Activated CD8-positive, alpha-beta memory T cell treated with anti-CD3 and anti-CD28 coated beads, Interleukin-2, amount 10 ng/mL, durations not matched to agents 7 days and 5 days (primary cell): ENCODE measurements at places on chromosomes 16 and 17. TPM values are rescaled to one million over a fixed set of nuclear protein-coding genes. Genes with fewer than 3 reads are reported as not detected.
A peak's percentile ranks its signal among the peaks of the same experiment; 100 is the strongest.

GRCh38 chr17:59914274-59914854, 21.4 kb downstream of the RPS6KB1 start:
- DNase-seq = no peak

- peak; percentile 94 for DNase-seq
These were observed 58.8 kb upstream of the GSE1 start for GRCh38 chr16:85554114-85554888.

- no peak for DNase-seq
These were observed 63.0 kb downstream of the RMI2 start for GRCh38 chr16:11408216-11408615.

DNA sequence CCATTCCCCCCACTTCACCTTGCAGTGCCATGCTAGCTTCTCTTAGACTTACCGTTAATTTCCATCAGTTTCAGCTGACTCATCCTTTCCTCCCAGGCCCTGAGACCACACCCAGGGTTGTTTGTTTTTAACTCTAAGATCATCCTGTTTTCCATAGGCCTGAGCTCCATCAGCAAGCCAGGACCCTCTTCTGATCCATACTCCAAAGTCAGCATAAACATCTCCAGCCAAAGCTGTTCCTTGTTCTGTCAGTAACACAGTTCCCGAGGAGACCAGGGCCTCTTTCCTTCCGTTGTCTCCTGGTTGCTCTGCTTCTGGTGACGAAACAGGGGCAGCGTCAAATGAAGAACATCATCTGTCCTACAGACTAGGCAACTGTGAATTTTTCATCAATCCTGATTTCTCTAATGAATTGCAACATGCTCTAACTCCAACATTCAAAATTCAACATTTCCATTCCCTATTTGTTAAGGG, 83.8 kb upstream of the HNF1B start:
- no peak for DNase-seq

- DNase-seq = no peak
These were observed at the start of gene MSLN for GRCh38 chr16:760545-761343. Gene MSLN, plus strand, starts transcription at chr16:760734. Its CDS starts 1,947 bp downstream, at chr16:762681.

- no peak for DNase-seq
These were observed 144.4 kb downstream of the ZNF18 start for GRCh38 chr17:11852912-11853311.

GRCh38 chr16:56332464-56333079, 92.8 kb downstream of the AMFR start:
- no peak for DNase-seq

GRCh38 chr16:3654249-3654991, at the start of gene DNASE1:
Gene DNASE1, plus strand, starts transcription at chr16:3654691. Its CDS starts 683 bp downstream, at chr16:3655374.
- DNase-seq = peak; percentile 76

GRCh38 chr16:65312795-65313194, 190.9 kb upstream of the CDH11 start:
- DNase-seq = no peak

- no peak for DNase-seq
These were observed 7.3 kb downstream of the PNMT start for GRCh38 chr17:39675390-39676082.

DNA sequence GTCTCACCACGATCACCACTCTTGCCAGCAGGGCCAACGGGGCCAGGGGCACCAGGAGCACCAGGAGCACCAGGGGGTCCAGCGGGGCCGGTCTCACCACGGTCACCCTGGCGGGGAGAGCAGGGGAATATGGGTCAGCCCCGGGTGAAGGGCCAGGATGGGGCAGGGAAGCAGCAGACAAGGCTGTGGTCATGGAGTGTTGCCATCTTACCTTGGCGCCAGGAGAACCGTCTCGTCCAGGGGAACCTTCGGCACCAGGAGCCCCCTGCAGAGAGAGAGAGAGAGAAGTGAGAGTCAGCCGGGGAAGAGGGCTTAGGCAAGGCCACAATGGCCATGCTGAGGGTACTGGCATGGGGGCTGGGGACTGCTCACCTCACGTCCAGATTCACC, 12.9 kb downstream of the COL1A1 start:
- no peak for DNase-seq

DNA sequence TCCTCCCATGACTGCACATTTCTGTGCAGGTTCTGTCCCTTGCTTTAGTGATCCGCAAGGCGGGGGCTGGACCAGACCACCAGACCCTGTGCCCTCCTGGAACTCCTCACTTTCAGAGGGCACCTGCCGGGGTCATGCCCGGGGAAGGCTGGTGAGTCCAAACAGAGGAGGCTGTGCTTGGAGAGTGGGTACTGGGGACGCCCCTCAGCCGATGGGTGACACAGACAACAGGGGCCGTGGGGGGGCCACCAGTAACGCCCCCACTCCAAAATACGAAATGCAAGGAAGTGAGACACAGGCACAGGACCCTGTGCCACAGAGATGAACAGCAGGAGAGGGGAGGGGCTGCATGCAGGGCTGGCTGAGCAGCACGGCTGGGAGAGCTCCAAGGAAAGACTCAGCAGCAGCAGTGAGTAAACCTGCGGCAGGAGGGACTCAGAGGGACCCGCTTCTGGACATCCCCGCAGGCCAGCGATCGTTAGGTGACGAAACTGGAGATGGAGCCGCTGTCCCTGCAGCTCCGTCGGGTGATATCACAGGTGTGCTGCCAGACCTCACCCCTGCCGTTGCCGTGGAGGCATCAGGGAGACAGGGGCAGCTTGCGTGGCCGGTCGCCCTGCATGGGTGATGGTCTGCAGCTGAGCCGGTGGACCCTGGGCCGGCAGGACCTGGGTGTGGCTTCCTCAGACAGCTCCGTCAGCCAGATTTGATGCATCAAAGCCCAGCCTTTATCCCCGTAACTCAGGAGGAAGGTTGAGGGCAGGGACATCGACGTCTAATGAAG, 71.2 kb upstream of the GNG13 start:
- DNase-seq = no peak

GRCh38 chr17:35791681-35792350, 3.6 kb downstream of the MMP28 start:
- no peak for DNase-seq

DNA sequence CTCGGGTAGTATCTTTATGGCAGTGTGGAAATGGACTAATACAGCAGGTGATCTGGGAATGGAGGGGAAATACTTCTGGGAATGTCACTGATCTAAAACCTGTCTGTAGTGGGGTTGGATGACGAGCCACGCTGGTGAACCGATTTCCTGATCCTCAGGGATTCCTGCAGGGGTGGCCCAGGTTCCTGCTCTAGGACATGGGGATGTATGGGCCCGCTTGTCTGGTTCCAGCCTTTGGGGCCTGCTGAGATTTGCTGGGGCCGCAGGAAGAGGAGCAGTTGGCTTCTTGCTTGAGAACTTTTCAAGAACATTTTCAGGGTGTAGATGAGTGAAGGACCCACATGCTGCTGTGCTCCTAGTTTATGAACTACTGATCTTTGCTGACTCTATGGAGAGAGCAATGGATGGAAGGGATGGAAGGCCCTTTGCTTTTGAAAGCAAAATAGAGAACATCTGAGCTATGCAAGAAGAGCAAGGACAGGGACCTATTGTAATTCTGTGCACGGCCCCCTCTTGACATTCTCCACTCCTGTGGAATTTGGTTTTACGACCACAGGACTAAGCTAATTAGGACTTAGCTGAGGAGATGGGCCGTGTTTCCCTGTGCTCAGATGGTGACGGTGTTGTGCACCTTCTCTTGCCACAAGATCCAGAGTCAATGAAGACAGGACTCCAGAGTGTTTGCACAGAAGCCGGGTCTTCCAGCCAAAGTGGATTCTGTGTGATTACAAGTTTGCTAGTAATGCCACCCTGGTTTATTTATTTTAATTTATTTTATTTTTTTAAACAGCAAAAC, 90.5 kb downstream of the SEC14L1 start:
- DNase-seq = no peak

- no peak for DNase-seq
These were observed 2.2 kb upstream of the CLDN9 start for GRCh38 chr16:3010510-3010909.

DNA sequence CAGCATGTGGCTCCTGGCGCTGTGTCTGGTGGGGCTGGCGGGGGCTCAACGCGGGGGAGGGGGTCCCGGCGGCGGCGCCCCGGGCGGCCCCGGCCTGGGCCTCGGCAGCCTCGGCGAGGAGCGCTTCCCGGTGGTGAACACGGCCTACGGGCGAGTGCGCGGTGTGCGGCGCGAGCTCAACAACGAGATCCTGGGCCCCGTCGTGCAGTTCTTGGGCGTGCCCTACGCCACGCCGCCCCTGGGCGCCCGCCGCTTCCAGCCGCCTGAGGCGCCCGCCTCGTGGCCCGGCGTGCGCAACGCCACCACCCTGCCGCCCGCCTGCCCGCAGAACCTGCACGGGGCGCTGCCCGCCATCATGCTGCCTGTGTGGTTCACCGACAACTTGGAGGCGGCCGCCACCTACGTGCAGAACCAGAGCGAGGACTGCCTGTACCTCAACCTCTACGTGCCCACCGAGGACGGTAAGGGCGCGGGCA, 645 bp downstream of the NLGN2 start:
- no peak for DNase-seq

- DNase-seq = no peak
These were observed 174.3 kb downstream of the UTP18 start for GRCh38 chr17:51434434-51435170.

KRT36 gene
- total RNA-seq = not detected

MYO1D gene
- total RNA-seq = 8.4 TPM

ZNF205 gene
- total RNA-seq = not detected
